ENCODE measurements at places on chromosomes 3 and 15. TPM values are rescaled to one million over a fixed set of nuclear protein-coding genes. Genes with fewer than 3 reads are reported as not detected.

- no peak for DNase-seq
Measured at GRCh38 chr3:195557322-195557721, 14.2 kb upstream of the PPP1R2 start.

The IL20RB gene
- 12.5 TPM for polyA plus RNA-seq

GRCh38 chr3:114510201-114510600, 216.4 kb downstream of the TIGIT start:
- no peak for DNase-seq

GRCh38 chr3:191555037-191555436, 94.1 kb downstream of the PYDC2 start:
- DNase-seq, result no peak

DNA sequence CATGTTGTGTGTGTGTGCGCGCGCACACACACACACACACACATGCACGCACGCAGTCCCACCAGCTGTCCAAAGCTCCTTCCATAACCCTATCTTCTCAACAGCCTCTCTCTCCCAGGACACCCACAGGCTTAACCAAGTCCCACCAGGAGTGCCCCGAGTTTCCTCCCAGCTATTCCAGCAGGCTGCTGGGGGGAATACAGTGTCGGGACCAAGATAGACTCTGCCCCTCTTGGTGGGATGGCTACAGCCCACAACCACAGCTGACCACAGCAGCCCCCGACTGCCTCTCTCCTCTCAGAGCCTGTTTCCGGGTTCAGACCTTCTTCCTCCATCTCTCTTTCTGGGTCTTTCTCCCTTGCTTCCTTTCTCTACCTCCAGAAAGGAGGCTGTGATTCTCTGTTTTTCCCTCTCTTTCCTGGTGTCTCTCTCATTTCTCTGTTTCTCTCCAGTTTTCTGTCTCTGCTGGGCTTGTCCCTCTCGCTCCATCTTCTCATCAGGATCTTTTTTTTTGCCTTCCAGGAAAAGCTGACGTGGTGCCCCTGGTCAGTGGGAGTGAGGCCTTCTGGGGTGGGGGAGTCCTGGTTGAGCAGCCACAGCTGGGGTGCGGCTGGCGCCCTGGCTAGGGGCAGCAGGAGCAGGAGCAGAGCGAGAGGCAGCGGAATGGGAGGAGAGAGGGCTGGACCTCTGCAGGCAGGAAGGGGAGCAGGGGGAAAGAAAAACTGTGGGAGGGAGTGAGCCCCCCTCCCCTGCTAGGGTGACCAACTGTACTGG, 3.3 kb upstream of the ISLR start:
- DNase-seq, result peak; percentile 11

DNA sequence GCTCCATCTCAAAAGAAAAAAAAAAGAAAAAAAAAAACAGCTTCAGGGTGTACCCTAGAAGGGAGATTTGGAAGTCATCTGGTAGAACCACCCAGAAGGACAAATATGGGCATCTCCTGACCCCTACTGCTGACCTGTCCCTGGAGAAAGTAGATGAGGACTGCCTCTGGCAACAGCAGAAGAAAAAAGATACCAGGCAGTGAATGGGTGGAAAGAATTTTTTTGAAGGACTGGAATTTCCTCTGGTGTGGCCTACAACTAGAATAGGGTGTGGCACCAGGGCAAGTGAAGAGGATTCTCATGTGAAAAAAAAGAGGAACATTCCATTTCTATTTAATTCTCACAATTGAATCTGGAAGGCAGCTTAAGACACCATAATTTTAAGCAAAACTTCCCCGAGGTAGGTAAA, 3.1 kb downstream of the ANXA2 start:
- DNase-seq, result no peak

GRCh38 chr3:27721717-27722564, at the start of gene EOMES:
EOMES (minus strand) TSS chr3:27722323; CDS start chr3:27722294, 29 bp downstream.
- DNase-seq, result peak; percentile 38

DNA sequence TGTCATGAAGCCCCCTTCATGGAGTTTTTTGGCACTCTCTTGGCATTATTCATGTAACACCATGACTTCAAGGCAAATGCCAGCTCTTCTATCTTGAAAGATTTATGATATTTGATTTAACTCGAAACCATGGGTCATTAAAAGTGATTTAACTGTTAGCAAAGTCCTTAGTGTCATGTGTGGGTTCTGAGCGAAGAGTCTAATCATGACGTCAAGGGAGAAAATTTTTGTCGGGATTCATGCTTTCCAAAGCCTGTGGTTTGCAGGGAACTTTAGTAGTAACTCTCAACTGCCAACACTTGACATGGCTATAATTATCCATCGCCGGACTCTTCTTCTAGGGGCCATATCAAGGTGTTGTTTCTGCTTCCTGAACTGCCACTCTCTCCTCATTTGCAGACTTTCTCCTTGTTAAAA, 11.5 kb downstream of the GXYLT2 start:
- DNase-seq, result no peak

The REC114 gene
- 102 TPM for polyA plus RNA-seq

The WDR76 gene
- polyA plus RNA-seq, result 9.5 TPM

DNA sequence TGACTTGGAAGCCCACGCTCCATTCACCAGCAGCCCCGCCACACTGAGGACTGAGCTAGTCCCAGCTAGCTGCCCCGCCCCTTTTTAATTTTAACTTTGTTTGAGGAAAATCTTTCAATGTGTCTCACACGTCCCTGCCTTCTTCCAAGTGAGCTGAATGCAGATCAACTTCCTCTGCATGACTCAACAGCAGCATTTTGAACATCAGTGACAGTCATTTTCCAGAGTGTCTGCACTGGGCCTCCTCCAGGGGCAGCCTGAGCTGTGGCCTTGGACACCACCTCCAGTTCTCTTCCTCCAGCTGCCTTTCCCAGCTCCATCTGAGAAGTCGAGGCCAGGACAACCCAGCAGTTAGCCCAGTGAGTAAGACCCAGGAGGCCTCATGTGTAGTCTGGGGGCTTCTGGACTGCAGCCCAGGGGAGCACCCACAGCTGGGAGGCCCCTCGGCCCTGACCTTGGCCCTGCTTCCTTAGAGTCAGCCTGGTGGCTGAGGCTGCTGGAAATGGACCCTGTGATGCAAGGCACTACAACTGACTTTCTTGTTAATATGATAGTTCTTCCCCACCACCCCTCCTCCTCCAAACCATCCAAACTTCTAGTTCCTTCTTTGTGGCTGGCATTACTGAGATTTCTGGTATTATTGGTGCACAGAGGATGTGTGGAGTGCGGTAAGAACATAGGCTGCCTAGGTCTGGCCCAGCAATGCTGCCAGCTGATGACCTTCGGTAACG, 21.4 kb upstream of the ESYT3 start:
- no peak for DNase-seq

DNA sequence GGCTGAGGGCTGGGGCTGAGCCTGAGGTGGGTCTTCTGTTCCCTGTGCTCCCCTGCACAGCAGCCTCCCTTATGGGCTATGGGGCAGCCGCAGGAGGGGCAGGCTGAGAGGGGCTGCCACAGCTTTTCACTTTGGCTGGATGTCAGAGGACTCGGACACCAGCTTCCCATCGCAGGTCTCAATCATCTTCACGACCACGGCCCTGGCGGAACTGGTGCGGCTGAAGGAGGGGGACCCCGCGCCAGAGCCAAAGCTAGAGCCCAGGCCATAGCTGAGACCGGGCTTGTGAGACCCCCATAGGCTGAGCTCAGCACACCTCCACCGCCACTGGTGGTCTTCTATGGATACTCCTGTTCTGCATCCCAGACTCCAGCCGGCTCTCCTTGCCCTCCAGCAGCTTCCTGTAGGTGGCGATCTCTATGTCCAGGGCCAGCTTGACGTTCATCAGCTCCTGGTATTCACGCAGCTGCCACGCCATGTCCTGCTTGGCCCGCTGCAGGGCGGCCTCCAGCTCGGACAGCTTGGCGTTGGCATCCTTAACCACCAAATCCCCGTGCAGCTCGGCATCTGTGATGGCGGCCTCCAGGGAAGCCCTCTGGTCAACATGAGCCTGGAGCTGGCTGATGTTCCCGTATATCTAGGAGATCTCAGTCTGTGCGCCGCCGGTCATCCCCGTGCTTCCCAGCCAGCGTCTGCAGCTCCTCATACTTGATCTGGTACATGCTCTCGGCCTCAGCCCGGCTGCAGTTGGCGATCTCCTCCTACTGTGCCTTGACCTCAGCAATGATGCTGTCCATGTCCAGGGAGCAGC, 181.7 kb upstream of the SYNPR start:
- peak; percentile 13 for DNase-seq

DNA sequence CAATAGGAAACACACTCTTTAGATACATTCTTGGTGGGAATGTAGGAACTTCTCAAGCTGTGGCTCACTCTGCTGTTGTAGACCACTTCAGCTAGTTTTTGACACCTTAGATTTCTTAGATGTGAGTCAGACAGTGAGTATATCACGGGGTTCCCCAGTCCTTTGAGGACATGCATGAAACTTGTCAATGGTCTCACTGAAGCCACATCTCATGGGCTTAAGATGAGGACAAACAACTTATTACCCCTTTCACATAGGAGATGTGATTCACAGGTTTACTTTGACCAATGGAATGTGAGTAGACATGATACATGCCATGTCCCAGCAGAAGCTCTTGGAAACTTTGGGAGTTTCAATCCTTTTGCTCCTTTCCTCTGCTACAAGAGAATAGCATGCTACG, 325.5 kb downstream of the CHST2 start:
- DNase-seq, result no peak

The DUOXA1 gene
- 1.0 TPM for polyA plus RNA-seq

DNA sequence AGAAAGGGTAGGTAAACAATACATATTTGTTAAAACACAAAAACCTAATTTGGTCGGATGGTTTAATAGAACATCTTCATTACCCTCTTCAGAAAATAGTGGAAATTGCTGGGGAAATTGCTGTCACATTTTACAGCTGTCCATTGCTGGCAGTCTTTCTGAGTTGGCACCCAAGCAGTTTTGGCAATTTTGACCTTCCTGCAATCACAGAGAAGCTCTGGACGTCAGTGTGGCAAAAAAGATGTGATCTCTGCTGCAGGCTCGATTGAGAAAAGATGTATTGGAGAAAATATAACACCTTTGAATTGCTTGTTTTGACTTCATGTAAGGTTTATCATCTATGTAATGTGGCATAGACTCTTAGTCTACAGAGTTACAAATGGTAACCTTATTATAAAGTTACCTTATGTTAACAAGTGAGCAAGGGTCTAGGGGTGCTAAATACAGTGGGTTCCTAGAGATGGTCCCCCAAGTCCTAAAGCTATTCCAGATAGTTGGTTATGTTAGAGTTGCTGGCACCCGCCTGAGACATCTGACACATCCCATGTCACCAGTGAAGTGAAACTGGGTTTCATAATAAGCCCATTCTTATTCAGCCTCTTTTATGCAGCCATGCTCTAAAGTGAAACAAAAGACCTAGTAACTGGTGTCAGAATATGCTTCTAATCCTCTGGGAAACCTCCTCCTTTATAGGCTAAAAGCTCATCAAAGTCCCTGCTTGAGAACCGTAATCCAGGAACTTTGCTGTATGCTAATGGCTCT, 14.0 kb downstream of the UBE2E1 start:
- no peak for DNase-seq

DNA sequence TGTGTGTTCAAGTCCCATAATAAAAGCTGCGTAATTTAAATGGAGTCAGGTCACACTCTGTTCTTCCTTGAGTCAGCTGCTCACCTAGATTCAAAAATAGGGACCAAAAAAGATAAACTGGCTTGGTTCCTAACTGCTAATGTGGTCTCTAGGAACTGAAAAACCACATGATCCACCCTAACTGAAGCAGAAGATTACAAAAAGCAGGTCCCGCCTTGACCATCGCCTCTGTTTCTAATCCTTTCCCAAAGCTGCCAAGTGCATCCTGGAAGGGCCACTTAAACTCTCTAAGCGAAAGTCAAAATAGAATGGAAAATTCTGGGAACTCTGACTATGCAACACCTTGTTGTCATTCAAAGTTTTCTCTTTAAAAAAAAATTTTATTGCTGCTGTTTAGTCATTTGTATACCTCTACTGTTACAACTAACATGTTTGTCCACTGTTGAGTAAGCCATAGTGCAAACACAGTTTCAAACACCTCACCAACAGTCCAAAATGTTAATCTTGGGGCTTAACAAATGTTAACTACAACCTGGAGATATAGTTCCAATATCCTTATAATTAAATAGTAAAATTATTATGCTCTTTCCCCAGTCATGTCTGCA, 88.9 kb upstream of the THBS1 start:
- DNase-seq, result no peak

DNA sequence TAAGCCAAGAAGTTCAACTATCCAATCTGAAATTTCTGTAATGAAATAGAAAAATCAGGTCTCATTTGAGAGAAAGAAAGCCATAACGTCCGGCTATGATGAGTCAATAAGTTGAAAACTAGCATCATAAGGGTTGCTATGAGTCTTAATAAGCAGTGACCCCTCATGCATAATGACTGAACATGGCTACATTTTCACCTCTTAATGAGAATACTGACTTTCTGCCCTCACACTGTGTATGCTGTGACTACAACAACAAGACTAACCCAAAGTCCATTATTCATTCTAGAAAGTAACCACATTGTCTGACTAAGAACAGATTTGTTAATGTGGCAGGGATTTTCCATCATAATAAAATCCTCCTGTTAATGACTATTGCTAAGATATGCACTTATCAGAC, 884.0 kb upstream of the CADM2 start:
- no peak for DNase-seq

The SI gene
- polyA plus RNA-seq, result 2.9 TPM

- DNase-seq, result no peak
Measured at GRCh38 chr3:32373276-32373675, 18.4 kb upstream of the CMTM7 start.

The SLC7A14 gene
- polyA plus RNA-seq, result 0.15 TPM

The FRMD4B gene
- 10.2 TPM for polyA plus RNA-seq

The SCG3 gene
- polyA plus RNA-seq, result 2.0 TPM

The ZPLD1 gene
- polyA plus RNA-seq, result 0.44 TPM

The P2RY14 gene
- 0.79 TPM for polyA plus RNA-seq

The CAMK2N2 gene
- 0.40 TPM for polyA plus RNA-seq

The SLC51A gene
- 60.6 TPM for polyA plus RNA-seq

- DNase-seq, result peak; percentile 96
Measured at GRCh38 chr15:64095795-64096667, at the start of gene SNX1. SNX1 (plus strand) TSS chr15:64095982; CDS start chr15:64096014, 32 bp downstream.

The SAXO2 gene
- 35.2 TPM for polyA plus RNA-seq

The CIDEC gene
- 2.9 TPM for polyA plus RNA-seq

The CNTN3 gene
- 2.4 TPM for polyA plus RNA-seq

GRCh38 chr3:189340680-189341460, 169.1 kb downstream of the TPRG1 start:
- peak; percentile 49 for DNase-seq

- no peak for DNase-seq
Measured at GRCh38 chr3:133138017-133138416, 99.8 kb downstream of the TMEM108 start.

DNA sequence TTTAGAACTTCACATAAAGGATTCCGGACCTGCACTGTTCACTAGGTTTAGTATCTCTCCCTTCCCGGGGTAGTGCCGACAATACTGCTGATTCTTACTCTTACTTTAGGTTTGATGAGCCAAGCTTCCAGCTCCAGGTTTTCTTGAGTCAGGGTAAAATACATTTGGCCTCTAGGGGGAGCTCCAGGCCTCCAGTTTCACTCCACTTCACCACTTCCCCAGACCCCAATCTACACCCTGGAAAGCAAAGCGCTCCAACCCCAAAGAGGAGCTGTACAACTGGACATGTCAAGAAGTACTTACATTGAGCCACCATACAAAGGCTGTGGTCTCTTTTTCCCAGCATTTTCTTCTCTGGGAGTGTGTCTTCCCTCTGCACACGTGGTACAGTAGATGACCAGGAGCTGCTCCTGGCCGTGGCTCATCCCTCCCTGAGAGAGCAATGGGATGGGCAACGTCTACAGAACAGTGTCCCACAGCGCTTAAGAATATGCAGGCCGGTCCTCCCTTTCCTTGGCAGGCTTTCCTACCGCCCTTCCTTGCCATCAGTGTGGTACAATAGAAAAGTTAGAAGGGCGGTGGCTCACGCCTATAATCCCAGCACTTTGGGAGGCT, 93.9 kb upstream of the CCDC80 start:
- peak; percentile 88 for DNase-seq

The PLSCR5 gene
- polyA plus RNA-seq, result not detected

Data from testis (tissue), 5 donors.